ENCODE measurements at places on chromosomes 7 and 10.

DNA sequence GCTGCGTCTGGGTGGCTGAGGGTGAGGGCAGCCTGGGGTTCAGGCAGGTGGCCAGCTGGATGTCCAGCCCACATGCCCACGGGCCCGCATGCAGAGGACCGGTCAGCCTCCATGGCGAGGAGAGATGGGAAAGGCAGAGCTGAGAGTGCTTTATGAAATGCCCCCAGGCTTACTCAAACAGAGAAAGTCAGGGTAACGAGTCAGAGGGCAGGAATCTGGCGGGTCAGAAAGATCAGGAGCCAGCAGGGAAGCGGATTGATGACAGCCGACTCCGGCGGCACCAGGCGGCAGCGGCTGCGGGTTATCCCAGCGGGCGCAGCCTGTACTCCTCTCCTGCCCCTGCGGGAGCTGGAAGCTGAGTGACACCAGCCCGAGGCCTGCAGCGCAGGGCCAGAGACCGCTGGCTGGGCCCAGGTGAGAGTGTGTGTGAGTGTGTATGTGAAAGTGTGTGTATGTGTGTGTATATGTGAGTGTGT, 13.4 kb downstream of the SLC13A4 start:
- no peak for DNase-seq

- DNase-seq = peak; percentile 56
Measured at GRCh38 chr7:131007439-131008330, 273.7 kb upstream of the KLF14 start.

GRCh38 chr7:155287284-155287935, 10.3 kb upstream of the INSIG1 start:
- DNase-seq = no peak

- DNase-seq = no peak
Measured at GRCh38 chr7:135277161-135277560, 43.5 kb downstream of the STRA8 start.

GRCh38 chr7:38716397-38716796, 85.2 kb upstream of the AMPH start:
- no peak for DNase-seq

GRCh38 chr10:5503477-5503835, 4.1 kb upstream of the CALML5 start:
- DNase-seq = peak; percentile 90

GRCh38 chr7:123748171-123748733, 551 bp downstream of the WASL start:
- DNase-seq = no peak

DNA sequence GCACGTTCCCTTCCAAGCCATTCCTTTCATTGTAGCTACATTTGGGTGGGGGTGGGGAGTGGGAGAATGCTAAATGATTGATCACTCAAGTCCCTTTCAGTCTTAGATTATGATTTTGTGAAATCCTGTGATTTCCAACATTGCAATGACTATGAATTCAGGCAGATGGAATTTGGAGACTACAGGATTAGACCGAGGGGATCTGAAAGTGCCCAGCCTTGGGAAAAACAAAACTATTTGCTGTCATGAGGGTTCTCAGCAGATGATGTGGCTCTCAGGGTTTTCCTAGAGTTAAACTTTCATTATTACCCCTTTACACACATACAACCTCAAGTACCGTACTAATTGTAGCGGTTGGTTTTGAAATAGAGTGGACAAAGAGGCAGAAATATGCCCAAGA, 4.7 kb downstream of the MACROH2A2 start:
- DNase-seq = no peak

GRCh38 chr10:1169981-1170866, 114.0 kb downstream of the WDR37 start:
- no peak for DNase-seq

DNA sequence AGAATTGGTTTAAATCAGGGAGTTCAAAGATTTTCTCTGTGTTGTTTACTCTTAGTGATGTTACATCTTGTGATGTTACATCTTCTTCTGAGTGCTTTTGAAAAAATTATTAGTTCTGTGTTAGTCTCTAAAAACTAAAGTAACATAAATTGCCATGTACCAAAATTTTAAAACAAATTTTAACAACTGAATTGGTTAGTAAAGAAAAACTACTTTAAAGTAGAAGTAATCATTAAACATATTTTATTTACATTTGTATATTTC, 5.2 kb upstream of the IGF2BP3 start:
- DNase-seq = no peak

- DNase-seq = no peak
Measured at GRCh38 chr10:86829472-86829871, 73.1 kb downstream of the BMPR1A start.

GRCh38 chr7:114182837-114183236, 231.8 kb upstream of the FOXP2 start:
- DNase-seq = no peak

DNA sequence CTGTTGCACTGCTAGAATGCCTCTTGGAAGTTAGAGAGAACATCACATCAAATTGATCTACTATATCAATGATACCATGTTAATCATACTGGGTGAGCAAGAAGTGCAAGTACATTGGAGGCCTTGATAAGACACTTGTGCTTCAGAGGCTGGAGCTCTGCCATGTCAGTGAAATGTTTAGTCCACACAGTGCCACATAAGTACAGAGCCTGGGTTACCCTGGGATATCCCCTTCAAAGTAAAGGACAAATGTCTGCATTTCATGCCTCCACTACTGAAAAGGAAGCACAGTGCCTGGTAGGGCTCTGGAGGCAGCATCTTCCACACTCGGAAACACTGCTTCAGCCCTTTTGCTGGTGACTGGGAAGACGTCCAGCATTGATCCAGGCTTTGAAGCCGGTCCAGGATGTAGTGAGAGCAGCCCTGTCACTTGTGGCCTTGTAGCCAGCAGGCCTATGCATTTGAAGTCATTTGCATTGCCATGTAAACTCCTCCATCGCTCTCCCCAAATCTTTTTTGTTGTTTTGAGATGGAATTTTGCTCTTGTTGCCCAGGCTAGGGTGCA, 15.7 kb upstream of the STN1 start:
- DNase-seq = no peak

DNA sequence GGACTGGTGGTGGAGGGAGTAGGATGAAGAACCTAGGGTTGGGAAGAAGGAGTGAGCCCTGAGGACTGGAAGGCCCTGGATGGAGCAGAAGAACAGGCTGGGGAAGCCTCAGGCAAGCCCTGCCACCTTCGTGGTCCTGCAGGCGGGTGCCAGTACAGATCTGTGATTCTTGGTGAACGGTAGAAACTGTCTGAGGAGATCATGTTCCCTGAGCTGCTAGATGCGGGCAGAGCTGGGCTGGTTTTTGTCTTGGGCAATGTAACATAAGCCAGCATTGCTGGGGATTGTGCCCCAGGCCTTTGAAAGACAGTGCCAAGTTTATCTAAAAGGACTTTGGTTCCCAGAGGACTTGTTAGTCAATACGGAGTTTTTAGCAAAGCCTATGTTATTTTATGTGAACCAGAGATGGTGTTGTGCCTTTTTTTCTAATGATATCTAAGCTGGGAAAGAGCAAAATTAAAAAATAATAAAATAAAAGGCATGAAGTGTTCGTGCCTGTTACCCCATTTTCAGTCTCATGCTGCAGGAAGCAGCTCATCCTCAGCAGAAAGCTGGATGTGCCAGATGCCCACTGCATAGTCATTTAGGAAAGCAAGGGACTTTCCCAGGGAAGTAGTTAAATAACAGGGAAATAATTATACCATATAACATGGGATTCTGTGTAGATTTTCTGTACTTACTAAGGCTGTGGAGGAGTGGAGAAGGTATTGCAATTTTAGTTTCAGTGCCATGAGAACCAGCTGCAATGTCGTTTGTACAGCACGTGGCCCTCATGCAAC, 24.4 kb upstream of the FIGNL1 start:
- no peak for DNase-seq

- DNase-seq = no peak
Measured at GRCh38 chr10:14447094-14447839, 116.5 kb upstream of the FRMD4A start.

DNA sequence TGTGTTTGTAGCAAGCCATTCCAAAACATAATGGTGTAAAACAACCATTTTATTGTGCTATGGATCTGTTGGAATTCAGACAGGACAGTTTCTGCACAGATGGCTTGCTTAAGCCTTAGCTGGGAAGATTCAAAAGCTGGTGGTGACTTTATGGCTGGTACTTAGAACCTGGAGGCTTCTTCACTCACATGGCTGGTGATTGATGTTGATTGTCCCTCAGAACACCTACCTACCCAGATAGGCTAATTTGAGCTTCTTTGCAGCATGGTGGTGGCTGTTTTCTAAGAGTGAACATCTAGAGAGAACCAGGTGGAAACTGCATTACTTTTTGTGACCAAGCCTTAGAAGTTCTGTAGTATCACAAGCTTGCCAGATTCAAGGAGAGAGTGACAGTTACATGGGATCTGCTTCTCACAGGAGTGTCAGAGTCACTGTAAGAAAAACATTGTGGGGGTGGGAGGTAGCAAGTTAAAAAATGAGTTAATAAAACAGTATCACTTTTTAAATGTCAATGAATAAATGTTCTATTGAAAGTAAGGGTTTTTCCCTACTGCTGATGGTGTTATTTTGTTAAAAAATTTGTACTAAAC, 7.1 kb downstream of the R3HCC1L start:
- no peak for DNase-seq

GRCh38 chr10:100033766-100034418, 24.1 kb upstream of the DNMBP start:
- DNase-seq = no peak

DNA sequence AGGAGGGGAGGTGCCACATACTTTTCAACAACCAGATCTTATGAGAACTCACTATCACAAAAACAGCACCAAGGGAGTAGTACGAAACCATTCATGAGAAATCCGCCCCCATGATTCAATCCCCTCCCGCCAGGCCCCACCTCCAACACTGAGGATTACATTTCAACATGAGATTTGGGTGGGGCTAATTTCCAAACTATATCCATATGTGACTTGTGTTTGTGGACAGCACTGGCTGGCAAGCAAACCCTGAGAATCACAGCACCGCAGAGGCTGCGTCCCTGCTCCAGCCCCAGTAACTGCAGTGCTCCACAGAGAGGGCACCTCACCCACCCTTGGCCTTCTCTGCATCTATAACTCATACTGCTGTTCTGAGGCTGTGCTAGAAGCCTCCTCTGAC, 211.2 kb upstream of the PODXL start:
- no peak for DNase-seq

GRCh38 chr7:119010635-119011034, 786.1 kb downstream of the ANKRD7 start:
- DNase-seq = no peak

GRCh38 chr7:94276027-94276426, 118.7 kb upstream of the COL1A2 start:
- DNase-seq = no peak

- DNase-seq = no peak
Measured at GRCh38 chr10:47276576-47277351, 23.2 kb upstream of the GDF10 start.

GRCh38 chr10:24847112-24848070, 105.0 kb downstream of the PRTFDC1 start:
- DNase-seq = no peak

GRCh38 chr7:1065585-1066241, 21.4 kb downstream of the GPR146 start:
- DNase-seq = no peak

DNA sequence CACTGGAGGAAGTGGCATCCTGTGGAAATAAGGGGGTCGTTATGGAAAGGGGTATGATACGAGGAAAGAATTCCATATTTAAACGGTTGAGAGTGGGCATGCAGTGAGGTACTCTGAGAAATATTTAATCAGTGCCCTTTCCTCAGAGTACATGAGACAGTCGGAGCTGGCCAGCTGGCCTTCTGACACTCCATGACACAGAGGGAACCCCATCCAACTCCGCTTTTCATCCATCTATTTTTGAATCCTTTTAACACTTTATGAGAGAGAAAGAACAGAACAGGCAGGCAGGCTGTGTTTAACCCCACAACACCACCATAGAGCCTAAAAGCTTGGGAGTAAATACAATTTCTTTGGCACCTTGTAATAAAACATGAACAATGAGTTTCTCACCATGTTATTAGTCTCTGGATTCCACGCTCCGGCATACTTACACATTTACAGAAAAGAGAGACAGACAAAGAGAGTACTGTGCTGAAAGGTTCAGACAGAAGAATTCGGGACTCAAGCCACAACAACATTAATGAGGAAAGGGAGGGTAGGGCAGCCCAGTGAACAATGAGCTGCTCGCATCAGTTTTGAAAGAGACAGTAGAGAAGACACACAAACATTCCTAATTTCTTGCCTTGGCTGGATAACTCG, 124.2 kb upstream of the PDLIM1 start:
- no peak for DNase-seq

DNA sequence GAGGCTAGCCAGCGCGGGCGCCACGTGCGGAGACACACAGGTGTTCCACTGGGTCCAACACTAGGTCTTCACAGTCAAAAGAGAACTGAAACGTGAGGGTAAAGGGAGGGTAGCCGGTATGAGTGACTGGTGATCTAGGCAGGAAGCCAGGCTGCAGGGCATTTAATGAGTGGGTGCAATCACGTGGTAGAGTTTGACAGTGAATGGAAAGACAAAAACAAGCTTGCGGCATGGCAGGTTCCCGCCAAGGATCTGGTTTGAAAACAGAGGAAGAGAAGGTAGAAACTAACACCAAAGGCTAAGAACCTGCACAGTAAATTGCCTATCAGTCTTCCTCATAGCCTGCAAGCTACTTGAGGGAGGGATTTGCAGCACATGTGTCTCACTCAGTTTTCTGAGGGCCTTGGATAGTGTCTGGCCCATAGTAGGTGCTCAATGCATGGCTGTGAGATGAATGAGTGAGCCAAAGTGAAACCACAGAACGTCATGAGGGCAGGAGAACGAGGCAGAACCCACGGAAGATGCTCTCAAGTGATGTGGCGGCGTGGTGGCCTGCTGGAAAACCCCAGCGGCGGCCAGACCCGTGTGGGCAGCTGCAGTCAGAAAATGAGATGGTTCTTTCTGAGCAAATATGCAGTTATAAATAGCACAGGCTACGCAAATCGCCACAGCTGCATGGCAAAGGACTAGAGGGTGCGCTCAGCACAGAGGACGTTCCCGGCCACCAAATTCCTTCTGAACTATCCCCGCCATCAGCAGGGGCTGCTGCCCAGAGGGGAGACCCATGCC, 183.6 kb upstream of the NFE2L3 start:
- no peak for DNase-seq

DNA sequence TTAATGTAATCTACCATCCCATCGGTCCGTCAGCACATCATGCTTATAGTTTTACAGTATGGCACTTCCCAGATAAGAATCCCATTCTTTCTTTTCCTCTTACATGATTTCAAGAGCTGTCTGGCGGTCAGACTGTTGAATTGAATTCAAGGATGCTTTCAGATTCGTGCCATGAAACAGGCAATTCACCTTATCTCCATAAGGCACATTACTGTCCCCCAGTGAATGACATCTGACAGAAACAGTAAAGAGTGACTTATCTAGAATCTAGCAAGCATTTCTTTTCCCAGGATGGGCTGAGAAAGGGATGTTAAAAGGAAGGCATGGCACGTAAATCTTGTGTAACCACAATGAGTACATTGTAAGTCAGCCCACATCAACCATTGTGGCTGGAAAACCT, 61.1 kb upstream of the SEM1 start:
- no peak for DNase-seq

- DNase-seq = no peak
Measured at GRCh38 chr10:6314620-6315205, 112.0 kb downstream of the PFKFB3 start.
